ENCODE measurements at places on chromosomes 12 and 14.
A peak's percentile ranks its signal among the peaks of the same experiment; 100 is the strongest.

DNA sequence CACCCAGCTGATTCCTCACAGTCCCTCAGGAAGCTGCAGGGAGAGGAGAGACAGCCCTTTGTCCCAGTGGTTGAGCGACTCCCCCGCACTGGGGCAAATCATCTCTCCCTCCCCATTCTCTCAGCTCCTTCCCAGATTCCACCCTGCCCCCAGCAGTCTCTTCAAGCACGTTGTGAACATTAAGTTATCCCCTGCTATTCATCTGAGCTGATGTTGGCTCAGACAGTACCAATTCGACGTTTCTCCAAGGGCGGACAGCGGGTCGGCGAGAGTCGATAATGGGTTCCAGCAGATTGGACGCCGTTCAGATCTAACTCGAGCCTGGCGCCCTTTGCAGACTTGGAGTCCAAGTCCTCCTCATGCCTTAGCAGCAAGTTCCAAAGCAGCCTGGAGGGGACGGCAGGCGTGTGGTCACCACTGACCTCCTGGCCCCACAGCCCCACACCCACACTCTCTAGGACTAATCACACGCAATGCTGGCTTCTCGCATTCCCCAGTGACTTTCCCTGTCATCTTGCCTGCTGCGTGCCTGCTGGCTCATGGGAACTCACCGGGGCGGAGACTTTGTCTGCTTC is 245.9 kb downstream of the CHST11 start:
- DNase-seq: no peak

DNA sequence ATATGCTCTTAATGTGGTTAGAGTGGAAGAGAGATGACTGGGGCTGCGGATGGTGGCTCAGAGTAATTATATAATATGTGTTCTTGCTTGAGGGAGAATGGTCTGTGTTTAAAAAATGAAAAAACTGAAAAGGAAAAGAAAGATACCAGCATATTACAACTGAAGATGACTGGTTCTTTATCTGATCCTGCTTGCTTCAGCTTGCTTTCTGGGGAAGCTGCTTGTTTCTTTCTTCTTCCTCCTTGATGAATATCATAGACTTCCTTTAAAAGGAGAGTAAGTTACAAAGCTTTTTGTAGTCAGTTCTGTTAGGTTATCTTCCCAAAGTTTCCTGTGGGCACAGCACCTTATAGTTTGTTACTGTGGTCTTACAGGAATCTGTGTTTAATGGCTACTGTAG is 210.9 kb downstream of the ERC1 start:
- DNase-seq: no peak

GRCh38 chr12:89863493-89863938 is 154.9 kb upstream of the ATP2B1 start:
- no peak for DNase-seq

- no peak for DNase-seq
These were observed 143.6 kb downstream of the CPNE8 start for GRCh38 chr12:38761636-38762342.

DNA sequence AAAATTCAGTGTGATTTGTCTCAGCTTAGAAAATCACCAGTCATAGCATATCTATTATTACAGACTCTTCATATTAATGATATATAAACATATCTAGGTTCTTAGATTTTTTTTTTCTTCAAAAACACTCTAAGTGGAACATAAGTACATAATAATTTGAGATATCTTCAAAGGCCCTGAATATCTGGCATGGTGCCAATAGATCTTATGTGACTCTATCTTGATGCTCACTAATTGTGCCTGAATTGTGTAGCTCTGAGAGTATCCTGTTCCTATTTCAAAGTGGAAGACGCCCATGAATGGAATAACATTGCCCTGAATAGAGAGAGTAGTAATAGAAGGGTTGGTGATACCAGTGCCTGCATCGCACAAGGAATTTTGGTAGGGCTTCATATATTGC is 1312.7 kb upstream of the USP15 start:
- DNase-seq: no peak

DNA sequence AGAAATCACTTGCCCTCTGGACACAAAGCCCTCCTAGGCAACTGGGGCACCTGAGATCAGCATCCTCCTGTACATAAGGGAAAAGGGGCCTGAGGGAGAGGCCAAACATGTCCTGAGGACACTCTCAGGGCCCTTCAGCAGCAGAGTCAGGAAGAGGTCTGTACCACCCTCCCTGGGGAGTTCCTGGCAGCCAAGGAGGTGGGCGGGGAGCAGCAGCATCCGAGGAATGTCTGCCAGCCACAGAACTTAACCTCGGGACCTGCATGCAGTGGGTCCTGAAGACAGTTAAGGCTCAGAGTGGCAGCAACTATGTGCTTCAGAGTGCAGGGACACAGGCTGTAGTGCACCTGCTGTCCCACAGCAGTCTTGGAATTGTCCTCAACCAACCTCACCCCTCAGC is 62.1 kb downstream of the SPTB start:
- no peak for DNase-seq

GRCh38 chr14:22748631-22749068 is 17.8 kb upstream of the OXA1L start:
- DNase-seq: no peak

DNA sequence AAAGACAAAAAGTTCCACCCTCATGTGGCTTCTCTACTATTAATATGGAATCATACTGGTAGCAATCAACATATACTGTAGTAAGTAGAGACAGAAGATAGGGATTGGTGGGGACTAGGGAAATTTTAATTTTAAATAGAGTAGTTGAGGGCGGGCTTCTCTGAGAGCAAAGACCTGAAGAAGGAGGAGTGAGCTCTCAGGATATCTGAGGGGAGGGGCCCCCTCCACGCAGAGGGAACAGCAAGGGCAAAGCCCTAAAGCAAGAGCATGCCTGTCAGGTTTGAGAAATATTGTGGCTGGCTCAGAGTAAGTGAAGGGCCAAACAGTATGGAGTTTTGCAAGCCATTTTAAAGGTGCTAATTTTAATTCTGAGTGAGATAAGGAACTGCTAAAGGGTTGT is 64.3 kb downstream of the PCNX1 start:
- DNase-seq: no peak

DNA sequence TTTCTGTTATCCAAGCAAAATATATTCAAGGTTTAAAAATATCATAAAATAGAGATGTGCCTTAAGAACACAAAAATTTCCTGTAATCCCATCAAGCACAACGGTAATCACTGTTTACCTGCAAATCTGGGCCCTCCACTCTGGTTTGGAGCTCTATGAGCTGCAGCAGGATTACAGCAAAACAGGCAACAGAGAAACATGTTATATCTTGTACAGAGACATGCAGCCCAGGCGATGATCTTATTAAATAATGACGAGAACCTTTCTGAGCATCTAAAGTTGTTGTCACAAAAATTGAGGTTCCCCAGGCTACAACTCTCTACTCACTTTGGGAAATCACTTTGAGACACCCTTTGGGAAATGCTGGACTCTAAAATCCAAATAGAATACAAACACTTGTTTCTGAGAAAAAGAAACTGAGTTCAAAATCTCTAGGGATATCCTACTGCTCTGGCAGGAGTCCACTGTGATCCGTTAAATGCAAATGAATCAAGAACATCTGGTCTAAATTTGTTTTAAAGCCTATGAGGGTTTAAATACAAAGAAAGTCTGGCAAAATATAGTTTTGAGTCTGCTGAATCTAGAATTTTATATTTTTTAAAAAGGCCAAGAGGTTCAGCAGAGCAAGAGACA is 36.3 kb downstream of the STON2 start:
- no peak for DNase-seq

GRCh38 chr14:53946404-53947093 is 10.1 kb downstream of the BMP4 start:
- no peak for DNase-seq

DNA sequence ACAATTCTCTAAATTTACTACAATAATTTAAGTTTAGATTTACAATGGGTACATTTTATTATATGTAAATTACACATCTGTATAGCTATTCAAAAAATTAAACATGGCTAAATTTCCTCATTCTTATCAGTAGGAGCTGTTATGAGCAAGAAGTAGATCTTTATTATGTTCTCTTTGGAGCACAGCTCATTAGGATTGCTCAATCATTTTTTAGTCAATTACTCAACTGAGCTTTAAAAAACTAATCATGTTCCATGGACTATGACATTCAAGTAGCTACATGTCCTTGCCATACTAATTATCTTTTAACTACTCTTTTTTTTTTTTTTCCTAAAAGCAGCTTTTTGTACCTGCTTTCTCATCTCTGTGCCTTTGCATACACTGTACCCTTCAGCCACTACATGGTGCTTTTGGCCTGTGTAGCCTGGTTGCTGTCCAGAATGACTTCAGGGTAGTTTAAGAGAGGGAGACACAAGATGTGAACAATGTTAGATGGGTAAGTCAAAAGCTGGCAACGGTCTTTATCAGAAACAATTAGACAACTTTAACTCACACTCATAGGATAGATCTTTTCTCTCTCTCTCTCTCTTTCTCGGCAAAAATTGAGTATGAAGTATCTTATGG is 69.0 kb downstream of the SSPN start:
- no peak for DNase-seq

GRCh38 chr12:64059685-64060084 is 162.4 kb downstream of the KICS2 start:
- no peak for DNase-seq

DNA sequence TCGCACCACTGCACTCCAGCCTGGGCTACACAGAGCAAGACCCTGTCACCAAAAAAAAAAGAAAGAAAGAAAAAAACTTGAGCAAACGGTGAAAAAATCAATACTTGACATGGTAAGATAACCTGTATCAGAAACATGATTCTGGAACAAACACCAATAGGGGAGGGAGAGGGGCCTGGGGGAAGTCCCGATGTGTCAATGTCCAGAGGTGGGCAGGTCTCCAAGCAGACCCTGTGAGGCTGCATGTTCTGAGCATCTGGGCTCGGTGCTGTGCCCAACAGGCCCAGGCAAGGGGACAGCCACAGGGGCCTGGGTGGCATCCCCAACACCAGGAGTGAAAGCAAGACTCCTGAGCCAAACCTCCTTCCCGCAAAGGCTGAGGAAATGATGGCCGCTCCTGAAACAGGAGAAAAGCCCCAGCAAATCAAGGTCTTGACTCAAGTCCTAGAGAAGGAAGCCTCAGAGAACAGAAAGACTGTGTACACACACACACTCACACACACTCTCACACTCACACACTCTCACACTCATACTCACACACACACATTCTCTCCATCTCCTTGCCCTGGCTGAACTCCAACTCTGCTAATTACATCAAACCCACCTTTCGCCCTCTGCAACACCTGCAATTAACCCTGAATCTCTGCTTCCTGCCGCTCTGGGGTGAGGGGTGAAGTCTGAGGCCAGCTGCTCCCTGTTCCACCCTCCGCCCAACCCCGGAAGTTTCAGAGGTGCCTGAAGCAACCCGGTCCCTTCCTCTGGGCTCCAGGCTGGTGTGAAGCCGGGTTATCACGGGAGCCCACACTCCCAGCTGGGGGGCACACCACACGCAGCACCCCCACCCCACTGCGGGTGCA is 20.4 kb downstream of the CCDC88C start:
- DNase-seq: no peak

DNA sequence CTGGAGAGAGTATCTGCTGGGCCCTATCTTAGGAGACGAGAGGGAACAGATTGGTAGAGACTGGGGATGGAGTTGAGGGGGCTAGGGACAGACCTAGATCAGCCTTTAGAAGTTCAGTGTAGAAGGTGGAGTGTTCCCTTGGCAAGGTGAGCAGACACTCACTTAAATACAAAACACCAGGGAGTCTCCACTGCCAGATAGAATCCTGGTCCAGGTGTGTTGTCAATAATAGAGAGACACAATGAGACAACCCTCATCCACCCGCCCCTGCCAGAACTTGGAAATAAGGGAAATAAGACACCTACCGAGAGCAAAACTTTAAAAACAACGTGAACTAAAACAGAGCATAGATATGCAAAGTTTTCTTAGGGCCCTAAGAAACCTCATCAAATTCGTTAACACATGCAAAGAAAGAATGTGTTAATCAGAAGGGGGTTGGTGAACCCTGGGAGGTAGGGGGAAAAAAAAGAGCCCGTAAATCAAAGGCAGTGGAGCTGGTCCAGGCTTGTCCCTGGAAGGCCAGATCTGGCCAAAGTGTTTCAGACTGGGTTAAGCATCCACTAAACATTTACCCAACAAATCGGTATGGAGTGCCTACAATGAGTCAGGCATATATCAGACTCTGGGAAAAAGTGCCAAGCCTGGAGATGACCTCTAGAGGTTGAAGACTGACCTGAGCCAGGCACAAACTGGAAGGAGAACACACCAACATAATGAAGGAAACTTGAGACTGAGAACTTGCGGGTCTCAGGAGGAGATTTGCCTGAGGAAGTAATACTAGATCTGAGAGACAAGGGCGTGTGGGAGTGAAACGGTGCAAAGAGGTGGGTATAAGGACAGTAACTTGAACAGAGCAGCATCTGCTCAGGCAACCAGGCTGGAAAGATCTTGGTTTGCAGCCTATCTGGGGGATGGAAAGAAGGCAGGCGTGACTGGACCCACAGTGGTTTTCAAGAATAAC is 37.0 kb upstream of the OTX2 start:
- DNase-seq: peak; percentile 67

DNA sequence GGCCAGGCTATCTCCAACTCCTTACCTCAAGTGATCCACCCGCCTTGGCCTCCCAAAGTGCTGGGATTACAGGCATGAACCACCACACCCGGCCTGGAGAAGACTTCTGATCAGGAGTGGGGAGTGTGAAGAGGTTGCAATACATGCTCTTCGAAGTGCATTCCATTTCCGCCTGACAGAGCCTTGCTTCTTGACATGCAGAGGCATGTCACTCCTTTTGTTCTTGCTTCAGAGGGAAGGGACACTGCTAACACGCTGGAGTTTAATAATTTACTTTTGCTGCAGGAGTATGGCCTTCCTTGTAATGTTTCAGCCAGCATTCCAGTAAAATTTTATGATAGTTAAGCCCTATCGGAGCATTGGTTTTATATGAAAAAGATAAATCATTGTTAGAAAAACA is 74.9 kb downstream of the SLC25A47 start:
- DNase-seq: no peak

DNA sequence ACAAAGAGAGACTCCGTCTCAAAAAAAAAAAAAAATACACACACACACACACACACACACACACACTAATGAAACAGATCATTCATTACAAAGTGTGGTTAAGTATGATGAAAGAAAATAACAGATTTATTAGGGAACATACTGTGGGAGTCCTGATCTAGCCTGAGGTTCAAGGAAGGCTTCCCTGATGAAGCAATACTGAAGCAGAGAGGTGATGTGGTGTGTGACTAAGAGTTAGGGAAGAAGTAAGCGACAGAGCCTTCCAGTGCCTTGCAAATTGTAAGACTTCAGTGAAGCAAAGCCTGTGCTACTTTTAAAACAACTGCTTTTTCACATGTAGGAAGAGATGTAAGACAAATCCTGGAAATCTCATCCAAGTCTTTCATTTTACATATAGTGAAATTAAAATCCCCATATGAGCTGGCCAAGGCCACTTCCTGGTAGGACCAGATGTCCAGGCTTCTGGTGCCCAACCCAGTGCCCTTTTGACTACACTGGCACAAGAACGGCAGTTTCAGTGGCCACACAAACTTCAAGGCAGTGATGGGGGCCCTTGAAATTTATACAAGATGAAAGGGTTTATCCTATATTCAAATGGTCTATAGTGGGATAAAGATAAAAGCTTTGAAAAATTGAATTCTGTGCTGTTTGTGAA is 86.2 kb downstream of the STON2 start:
- DNase-seq: no peak

GRCh38 chr14:65184032-65184764 is 81.9 kb upstream of the MAX start:
- no peak for DNase-seq

GRCh38 chr14:26293909-26294308 is 303.9 kb downstream of the NOVA1 start:
- DNase-seq: no peak

All from iPS DF 6.9 (cell line).